RKO (cell line): ENCODE measurements at places on chromosomes 11 and 22.

GRCh38 chr11:86670181-86670580 lies 2.2 kb downstream of the ME3 start:
- no peak for DNase-seq

- peak; percentile 86 for DNase-seq
Observed at GRCh38 chr11:46914363-46914762, 4.0 kb downstream of the LRP4 start.

- no peak for DNase-seq
Observed at GRCh38 chr11:130964058-130964792, 47.9 kb upstream of the SNX19 start.

- DNase-seq = no peak
Observed at GRCh38 chr11:32108576-32108975, 17.7 kb downstream of the RCN1 start.

DNA sequence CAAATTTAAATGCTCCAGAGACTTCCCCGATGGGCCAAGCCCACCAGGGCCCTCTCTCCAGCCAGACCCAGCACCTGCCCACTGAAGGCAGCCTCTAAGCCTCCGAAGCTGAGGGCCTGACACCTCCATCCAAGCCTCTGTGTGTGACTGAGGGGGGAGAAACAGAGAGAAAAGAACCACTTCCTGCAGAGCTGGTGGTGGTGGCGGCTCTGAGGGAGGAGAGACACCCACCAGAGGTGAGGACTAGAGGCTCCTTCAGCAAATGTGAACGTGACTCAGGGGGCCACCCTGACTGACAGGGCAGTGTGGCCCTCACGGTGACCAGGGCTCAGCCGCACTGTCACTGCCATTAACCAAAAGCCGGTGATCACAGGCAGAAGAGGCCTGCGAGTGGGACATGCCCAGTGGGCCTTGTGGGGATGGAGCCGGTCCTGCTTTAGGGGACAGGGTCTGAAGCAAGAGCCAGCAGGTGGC lies 31.0 kb upstream of the CD5 start:
- DNase-seq = no peak

GRCh38 chr11:76148941-76149613 lies 57.2 kb downstream of the WNT11 start:
- no peak for DNase-seq

DNA sequence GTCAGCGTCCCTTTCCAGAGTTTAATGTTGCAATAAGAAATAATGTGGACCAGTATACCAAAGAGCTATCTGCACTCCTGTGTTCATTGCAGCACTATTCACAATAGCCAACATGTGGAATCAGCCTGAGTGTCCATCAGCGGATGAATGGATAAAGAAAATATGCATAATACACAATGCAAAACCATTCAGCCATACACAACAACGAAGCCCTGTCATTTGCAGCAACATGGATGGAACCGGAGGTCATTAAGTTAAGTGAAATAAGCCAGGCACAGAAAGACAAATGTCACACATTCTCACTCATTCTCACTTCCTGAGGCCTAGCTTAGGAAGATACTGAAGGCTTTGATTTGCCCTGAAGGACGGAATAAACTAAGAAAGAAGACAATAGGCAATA lies 22.1 kb downstream of the SLC5A4 start:
- no peak for DNase-seq

GRCh38 chr11:113410414-113411135 lies 23.0 kb downstream of the ANKK1 start:
- no peak for DNase-seq

GRCh38 chr11:970319-970871 lies 44.7 kb downstream of the AP2A2 start:
- DNase-seq = no peak

GRCh38 chr11:36623494-36623893 lies 25.5 kb upstream of the RAG2 start:
- no peak for DNase-seq

DNA sequence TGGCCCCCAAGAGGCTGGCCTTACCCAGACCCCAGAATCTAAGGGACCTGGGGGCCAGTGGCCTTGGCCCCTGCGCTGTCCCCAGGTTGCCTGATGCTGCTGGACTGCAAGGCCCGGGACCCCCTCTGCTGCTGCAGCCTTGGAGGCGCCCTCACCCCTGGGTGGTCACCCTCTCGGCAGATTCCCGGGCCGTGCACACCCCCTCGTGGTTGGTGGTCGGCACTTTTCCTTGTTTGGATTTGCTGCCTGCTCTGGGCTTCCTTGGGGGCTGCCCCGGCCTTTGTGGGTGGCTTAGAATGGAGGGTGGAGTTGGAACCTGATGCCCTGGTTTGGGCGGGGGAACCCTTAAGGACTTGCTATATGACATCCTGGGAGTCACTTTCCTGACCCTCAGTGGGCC lies 5.3 kb downstream of the RIN1 start:
- DNase-seq = no peak

- DNase-seq = no peak
Observed at GRCh38 chr11:122046846-122047245, 69.2 kb downstream of the BLID start.

DNA sequence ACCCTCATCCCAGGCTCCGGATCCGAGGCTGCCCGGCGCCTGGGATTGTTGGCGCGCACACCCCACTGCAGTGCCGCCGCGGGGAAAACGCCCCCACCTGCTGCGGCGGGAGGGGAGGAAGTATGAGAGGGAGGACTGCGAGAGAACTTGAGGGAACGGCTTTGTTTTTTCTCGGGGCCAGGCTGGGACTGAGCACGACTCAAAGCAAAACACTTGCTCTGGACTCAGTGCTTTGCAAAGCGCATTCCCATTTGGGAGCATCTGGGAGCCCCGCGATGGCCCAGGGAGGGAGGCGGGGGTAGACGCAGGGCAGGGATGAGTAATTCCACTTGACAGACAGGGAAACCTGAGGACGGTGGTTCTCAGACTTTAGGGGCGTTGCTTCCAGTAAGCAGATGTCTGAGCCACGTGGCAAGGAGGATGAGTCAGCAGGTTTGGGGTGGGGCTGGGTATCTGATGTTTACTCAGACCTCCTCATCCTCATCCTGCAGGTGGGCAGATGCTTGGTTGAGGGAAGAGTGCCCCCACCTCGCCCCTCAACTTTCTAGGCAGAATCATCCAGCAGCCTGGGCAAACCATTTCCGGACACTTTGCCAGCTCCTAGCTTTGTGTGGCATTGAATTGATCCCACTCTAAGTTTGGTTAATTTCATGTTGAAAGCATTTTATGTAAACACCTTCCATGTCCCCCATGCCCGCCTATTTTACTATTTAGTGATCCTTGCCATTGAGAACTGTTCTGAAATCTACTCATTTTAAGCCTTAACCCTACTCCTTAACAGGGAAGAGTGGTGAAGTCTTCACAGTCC lies 1.5 kb downstream of the MIAT start:
- peak; percentile 96 for DNase-seq

- no peak for DNase-seq
Observed at GRCh38 chr11:128586689-128587088, 669 bp downstream of the ETS1 start.

GRCh38 chr11:131137046-131137445 lies 220.8 kb upstream of the SNX19 start:
- no peak for DNase-seq

DNA sequence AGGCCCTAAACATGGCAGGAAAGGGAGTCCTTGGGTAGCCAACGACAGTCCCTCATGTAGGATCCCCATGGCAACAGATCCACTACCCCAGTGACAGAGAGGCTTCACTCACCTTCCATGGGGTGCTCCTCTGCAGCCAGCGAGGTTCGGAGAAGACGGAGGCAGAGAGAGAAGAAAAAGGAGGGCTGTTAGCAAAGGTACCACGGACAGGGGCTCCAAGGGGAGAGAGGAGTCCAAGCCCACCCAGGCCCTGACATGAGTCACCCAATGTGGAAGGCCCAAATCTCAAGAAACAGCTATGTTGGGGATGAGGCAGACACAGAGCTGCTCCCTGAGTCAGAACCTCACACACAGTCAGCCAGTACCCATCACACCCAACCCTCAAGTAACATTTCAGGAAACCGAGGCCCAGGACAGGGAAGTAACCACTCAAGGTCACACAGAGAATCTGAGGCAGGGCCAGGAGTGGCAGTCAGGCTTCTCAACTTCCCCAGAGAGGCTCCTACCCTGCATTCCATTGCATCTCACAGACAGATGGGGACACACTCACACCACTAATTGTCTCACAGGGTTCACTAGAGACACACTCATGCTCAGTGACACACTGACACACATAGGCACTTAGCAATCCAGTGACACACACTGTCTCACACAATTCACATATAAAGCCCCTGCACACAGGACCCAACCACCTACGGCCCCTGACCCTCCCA lies 25.2 kb downstream of the NRXN2 start:
- no peak for DNase-seq
